ENCODE measurements at places on chromosomes 16 and 17.
A peak's percentile ranks its signal among the peaks of the same experiment; 100 is the strongest.

GRCh38 chr17:77215281-77215680 lies 74.5 kb downstream of the SEC14L1 start:
- no peak for DNase-seq

GRCh38 chr17:8696906-8697305 lies 47.7 kb downstream of the CCDC42 start:
- no peak for DNase-seq

DNA sequence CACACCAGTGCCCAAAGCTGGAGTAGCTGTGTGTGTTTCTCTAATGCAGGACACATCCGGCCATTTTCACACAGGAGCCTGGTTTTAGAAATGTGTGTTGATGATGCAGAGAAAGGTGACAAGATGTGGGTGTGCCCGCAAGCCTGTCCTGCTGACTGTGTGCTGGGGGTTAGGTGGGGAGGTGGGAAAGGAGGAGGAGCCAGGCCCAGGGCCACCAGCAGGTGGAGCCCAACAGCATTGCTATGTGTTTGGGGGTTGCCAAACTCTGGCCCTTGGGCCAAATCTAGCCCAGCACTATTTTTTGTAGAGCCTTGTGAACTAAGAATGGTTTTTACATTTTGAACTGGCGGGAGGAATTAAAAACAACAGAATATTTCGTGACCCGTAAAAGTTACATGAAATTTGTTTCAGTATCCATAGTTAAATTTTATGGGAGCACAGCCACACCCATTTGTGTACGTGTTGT lies 61.7 kb upstream of the LGALS9 start:
- DNase-seq, result peak; percentile 51

- peak; percentile 87 for DNase-seq
These were observed 13.1 kb downstream of the LYRM9 start for GRCh38 chr17:27879987-27880608.

- DNase-seq, result peak; percentile 41
These were observed 5.5 kb upstream of the CACNG5 start for GRCh38 chr17:66829386-66829864.

Data from H1 (cell line).